H9 (cell line): ENCODE measurements at places on chromosomes 2 and 18. TPM values are rescaled to one million over a fixed set of nuclear protein-coding genes. Genes with fewer than 3 reads are reported as not detected.

The IL1R2 gene
- not detected in 2 replicates for total RNA-seq

The SERPINB2 gene
- not detected in 2 replicates for total RNA-seq

The GRP gene
- not detected in 2 replicates for total RNA-seq

The NT5C1B gene
- total RNA-seq, result not detected in 2 replicates

The SLC30A3 gene
- 2.5 and 3.4 TPM in 2 replicates for total RNA-seq

- DNase-seq, result no peak
- H3K4me3 ChIP-seq, result no peak overlapping the region
- H3K27ac ChIP-seq, result no peak overlapping the region
- H3K27me3 ChIP-seq, result no peaks in the 10 kb centered on the region
These were observed 1519.9 kb upstream of the ACVR2A start for GRCh38 chr2:146324951-146325350.

- H3K4me3 ChIP-seq, result no peak overlapping the region
- peaks cover 15% of the 10 kb centered on the region; the same call in 1 of the 2 replicates for H3K27me3 ChIP-seq
- peaks cover 4% of the 10 kb centered on the region; the same call in 1 of the 2 replicates for H3K4me1 ChIP-seq
- H3K36me3 ChIP-seq, result no peaks in the 10 kb centered on the region
- H3K27ac ChIP-seq, result no peak overlapping the region
- DNase-seq, result no peak
These were observed 4.3 kb downstream of the APCDD1 start for GRCh38 chr18:10458691-10459090.

DNA sequence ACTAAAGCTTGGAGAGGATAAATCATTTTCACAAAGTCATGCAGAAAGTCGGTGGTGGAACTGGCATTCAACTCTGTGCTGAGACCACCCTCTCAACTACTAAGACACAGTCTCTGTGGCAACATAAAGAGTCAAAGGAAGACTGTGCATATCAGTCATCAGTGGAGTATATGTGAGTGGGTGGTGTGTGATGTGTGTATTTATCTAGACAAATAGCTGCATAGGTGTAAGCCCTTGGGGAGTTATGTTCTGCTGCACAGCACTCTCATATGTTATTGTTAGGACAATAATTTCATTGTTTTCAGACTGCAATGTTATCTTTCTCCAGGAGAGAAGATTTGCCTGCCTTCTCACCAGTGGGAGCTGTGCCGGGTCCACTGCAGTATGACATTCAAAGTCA lies 186.3 kb upstream of the HNRNPA3 start:
- no peak for DNase-seq
- no peaks in the 10 kb centered on the region for H3K36me3 ChIP-seq
- H3K27me3 ChIP-seq, result no peaks in the 10 kb centered on the region
- H3K27ac ChIP-seq, result no peak overlapping the region

DNA sequence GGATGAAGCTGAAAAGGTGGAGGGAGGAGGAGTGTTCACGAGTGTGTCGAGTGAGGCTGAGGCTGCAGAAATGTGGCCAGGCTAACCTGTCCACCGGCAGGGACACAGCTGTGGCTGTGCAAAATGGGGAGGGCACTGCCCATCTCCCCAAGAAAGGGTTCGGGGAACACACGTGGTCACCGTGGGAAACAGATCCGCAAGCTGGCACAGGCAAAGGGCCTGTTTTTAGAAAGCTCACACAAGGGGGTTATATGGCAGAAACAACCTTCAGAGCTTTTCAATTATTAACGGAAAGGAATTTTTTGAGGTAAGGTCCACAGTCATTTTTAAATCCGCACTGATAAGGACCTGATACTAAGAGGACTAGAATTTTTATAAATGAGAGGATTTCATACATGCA lies 35.7 kb downstream of the SH3YL1 start:
- H3K27me3 ChIP-seq, result no peaks in the 10 kb centered on the region
- DNase-seq, result no peak
- no peak overlapping the region for H3K4me3 ChIP-seq
- H3K27ac ChIP-seq, result no peak overlapping the region
- H3K4me1 ChIP-seq, result no peaks in the 10 kb centered on the region

GRCh38 chr2:54588244-54588899 lies 132.2 kb downstream of the SPTBN1 start:
- DNase-seq, result no peak
- H3K36me3 ChIP-seq, result no peaks in the 10 kb centered on the region; the same call in 1 of the 2 replicates
- no peaks in the 10 kb centered on the region; the same call in 1 of the 2 replicates for H3K27me3 ChIP-seq
- H3K27ac ChIP-seq, result no peak overlapping the region

DNA sequence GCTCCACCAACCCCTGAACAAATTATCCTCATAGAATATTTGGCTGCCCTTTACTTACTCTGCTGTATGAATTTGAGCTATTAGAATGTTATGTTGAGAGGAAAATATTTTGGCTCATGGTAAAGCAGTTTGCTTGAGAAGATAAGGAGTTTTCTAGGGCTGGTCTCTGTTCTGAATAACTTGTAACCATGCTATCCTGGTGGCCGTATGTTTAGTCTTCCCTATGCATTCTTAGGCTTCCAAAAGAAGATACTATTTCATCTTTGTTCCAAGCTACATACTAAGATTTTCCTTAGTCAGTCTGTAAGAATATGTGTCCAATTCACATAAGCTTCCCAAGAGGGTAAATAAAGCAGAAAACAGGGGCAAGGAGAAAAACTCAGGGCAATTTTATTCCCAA lies 1105.1 kb upstream of the PIK3C3 start:
- H3K4me3 ChIP-seq, result no peak overlapping the region
- DNase-seq, result no peak
- no peaks in the 10 kb centered on the region; the same call in 1 of the 2 replicates for H3K4me1 ChIP-seq
- H3K27me3 ChIP-seq, result no peaks in the 10 kb centered on the region

DNA sequence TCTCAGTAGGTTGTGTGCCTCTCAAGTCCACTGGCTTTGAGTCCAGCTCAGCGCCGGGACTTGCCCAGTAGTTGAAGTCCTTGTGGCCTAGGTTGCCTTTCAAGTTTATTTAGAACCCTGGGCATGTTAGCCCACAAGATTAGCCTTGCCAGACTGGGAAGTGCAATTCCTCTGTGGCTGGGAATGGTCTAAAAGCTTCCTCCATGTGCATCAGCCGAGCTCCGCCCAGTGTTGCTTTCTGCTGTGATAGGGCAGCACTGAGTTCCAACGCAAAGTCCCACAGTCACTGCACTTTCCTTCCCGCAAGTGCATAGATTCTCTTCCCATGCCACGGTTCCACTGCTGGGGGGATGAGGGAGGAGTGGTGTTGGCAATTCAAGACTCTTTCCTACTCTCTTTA lies 308.9 kb upstream of the THUMPD2 start:
- no peaks in the 10 kb centered on the region for H3K36me3 ChIP-seq
- H3K27ac ChIP-seq, result no peak overlapping the region
- no peaks in the 10 kb centered on the region for H3K4me1 ChIP-seq

DNA sequence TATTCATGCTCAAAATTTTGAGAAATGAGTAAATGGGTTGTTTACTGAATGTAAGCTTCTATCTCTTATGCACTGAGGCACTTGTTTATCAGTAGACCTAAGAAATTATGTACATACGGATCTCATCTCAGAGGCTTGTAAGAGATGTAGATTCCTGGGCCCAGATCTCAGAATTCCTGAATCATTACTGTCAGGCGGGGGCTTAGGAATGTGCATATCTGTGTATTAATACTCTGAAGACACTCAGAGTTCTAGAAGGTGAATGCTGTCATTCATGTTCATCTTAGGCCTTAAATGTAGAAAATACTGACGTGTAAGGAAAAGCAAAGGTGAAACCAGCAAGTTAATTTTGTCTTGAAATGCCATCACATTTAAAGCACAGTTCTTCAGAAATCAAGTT lies 169.6 kb downstream of the FMNL2 start:
- peaks cover 6% of the 10 kb centered on the region; the same call in 1 of the 2 replicates for H3K4me1 ChIP-seq
- DNase-seq, result no peak
- no peak overlapping the region for H3K4me3 ChIP-seq
- no peaks in the 10 kb centered on the region for H3K27me3 ChIP-seq
- H3K36me3 ChIP-seq, result no peaks in the 10 kb centered on the region

GRCh38 chr2:222105046-222105445 lies 193.8 kb downstream of the PAX3 start:
- no peak overlapping the region for H3K4me3 ChIP-seq
- no peak for DNase-seq
- H3K27me3 ChIP-seq, result no peaks in the 10 kb centered on the region
- no peaks in the 10 kb centered on the region for H3K36me3 ChIP-seq
- peaks cover 10% of the 10 kb centered on the region; the same call in 1 of the 2 replicates for H3K4me1 ChIP-seq

- H3K27me3 ChIP-seq, result no peaks in the 10 kb centered on the region
- H3K4me1 ChIP-seq, result no peaks in the 10 kb centered on the region; the same call in 1 of the 2 replicates
- no peak for DNase-seq
- H3K36me3 ChIP-seq, result peaks cover 19% of the 10 kb centered on the region
These were observed 154.3 kb downstream of the EIPR1 start for GRCh38 chr2:3223080-3223923.

GRCh38 chr2:72112401-72112800 lies 35.3 kb downstream of the CYP26B1 start:
- H3K36me3 ChIP-seq, result peaks cover 2% of the 10 kb centered on the region
- no peak overlapping the region for H3K4me3 ChIP-seq
- H3K27ac ChIP-seq, result no peak overlapping the region

DNA sequence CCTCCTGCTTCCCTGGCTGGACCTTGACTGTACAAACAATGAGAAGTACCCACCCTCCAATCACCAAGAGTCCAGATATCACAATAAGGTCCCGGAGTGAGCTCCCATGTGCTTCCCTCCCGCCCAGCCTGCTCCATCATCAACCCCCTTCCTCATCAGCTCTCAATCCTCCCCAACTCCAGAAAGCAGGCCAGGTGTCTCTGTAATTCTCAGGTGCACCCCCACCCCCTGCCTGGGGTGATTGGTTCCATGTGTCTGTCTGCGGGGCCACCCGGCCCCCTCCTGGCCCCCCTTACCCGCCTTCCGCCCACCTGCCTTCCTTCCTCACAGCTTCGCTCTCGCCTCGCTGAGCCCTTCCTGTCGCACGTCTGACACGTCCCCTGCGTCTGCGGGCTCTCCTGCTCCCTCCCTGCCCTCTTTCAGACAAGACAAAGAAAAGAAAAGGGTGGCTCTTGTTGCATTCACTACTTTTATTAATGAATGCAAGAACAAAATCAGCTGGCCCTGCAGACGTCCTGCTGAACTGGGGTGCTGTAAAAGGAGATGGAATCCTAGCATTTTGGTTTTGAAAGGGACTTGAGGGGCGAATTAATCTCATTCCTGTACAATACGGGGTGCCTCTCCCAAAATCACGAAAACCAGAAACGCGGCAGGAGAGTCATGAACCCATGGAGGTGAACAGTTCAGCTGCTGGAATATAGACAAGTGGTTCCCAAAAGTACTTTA lies 26.5 kb upstream of the IGFBP2 start:
- peaks cover 16% of the 10 kb centered on the region; the same call in 1 of the 2 replicates for H3K4me1 ChIP-seq
- no peaks in the 10 kb centered on the region; the same call in 1 of the 2 replicates for H3K27me3 ChIP-seq
- peak; percentile 77 for DNase-seq
- H3K36me3 ChIP-seq, result 0 out of 2 replicates have a peak, but pooled peaks cover 4% of the 10 kb centered on the region
- peak overlapping the region; percentile 66 for H3K4me3 ChIP-seq

DNA sequence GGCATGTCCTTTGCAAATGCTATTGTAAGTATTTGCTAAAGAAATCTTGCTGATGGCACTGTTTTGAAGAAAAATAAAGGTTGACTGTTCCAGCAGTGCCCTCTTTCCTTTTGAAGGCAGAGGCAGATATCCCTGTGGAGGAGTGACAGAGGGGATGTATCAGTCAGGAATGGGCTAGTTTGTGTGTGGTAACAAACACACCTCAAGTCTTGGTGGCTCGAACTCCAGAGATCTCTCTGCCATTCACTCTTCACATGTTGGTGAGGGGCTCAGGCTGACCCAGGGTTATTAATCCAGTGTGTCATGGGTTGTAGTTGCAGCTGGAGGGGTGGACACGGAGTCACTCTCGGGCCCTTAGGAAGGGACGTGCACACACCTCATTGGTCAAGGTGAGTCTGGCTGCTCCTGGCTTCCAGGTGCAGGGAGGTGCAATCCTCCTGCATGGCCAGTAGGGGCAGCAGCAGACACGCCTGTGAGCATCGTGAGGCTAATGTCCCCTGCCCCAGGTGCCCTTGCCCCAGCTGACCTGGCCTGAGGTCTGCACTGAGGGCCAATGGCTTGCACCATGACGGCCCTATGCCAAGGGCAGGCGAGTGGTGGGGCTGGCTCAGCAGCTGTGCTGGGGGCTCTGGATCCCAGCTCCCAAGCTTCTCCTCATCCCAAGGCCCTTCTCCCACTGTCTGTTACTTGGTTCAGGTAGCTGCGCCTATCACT lies 146.5 kb downstream of the ASB1 start:
- peaks cover 4% of the 10 kb centered on the region; the same call in 1 of the 3 replicates for H3K36me3 ChIP-seq
- no peak overlapping the region for H3K4me3 ChIP-seq
- no peaks in the 10 kb centered on the region for H3K4me1 ChIP-seq
- H3K27me3 ChIP-seq, result no peaks in the 10 kb centered on the region; the same call in 1 of the 2 replicates

DNA sequence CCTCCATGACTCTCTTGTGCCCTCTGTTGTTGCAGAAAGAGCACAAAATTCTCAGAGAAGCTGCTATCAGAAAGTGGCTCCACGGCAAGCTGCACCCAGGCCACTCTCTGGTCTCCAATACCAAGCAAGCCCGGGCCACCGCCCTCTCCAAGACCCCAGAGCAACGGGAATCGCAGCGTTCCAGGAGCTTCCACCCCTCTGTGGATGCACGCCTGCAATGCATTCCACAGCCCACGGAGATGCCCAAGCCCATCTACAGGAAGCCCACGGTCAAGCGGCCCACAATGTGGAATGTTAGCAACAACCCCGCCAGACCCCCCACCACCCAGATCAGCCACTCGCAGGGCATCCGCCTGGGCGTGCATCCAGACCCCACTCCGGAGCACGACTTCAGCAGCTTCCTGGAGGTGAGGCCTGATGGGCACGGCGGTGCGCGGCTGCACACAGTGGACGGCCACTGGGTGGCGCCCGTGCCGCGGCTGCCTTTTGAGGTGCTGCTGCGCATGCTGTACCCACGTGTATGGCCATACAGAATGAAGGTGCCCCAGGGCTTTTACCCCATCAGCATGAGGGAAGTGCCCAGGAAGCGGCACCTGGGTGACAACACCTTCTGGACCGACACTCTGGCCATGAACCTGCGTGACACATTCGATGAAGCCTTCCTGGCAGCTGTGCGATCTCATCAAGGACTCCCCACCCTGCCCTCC lies 6.3 kb downstream of the ANKRD53 start:
- no peak overlapping the region for H3K27ac ChIP-seq
- peaks cover 1% of the 10 kb centered on the region; the same call in 1 of the 3 replicates for H3K36me3 ChIP-seq
- no peaks in the 10 kb centered on the region for H3K4me1 ChIP-seq
- H3K4me3 ChIP-seq, result peak overlapping the region; percentile 21; the same call in 1 of the 2 replicates
- DNase-seq, result peak; percentile 83

DNA sequence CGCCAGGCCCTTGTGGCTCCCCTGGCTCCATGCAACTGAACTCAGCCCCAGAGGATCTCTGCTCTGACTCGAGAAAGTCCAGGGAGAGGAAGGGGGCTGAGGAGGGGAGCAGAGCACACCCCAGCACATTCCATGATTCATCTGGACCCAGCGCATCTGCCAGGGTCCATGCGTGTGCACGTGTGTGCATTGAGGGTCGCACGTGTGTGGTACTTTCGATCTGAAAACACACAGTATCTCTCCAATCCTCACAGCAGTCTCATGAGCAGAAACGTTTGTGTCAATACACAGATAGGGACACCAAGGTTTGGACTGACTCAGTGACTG lies 146.4 kb upstream of the ID2 start:
- no peak for DNase-seq
- no peak overlapping the region for H3K27ac ChIP-seq
- H3K4me1 ChIP-seq, result no peaks in the 10 kb centered on the region
- H3K4me3 ChIP-seq, result no peak overlapping the region
- H3K36me3 ChIP-seq, result peaks cover 6% of the 10 kb centered on the region; the same call in 2 of the 3 replicates

- no peak overlapping the region for H3K27ac ChIP-seq
- DNase-seq, result no peak
- no peaks in the 10 kb centered on the region for H3K36me3 ChIP-seq
- no peak overlapping the region for H3K4me3 ChIP-seq
- H3K27me3 ChIP-seq, result no peaks in the 10 kb centered on the region
- peaks cover 6% of the 10 kb centered on the region; the same call in 1 of the 2 replicates for H3K4me1 ChIP-seq
These were observed 85.8 kb upstream of the DNAJC10 start for GRCh38 chr2:182630207-182630606.
